ENCODE measurements at places on chromosomes 1 and 21.
A peak's percentile ranks its signal among the peaks of the same experiment; 100 is the strongest.

DNA sequence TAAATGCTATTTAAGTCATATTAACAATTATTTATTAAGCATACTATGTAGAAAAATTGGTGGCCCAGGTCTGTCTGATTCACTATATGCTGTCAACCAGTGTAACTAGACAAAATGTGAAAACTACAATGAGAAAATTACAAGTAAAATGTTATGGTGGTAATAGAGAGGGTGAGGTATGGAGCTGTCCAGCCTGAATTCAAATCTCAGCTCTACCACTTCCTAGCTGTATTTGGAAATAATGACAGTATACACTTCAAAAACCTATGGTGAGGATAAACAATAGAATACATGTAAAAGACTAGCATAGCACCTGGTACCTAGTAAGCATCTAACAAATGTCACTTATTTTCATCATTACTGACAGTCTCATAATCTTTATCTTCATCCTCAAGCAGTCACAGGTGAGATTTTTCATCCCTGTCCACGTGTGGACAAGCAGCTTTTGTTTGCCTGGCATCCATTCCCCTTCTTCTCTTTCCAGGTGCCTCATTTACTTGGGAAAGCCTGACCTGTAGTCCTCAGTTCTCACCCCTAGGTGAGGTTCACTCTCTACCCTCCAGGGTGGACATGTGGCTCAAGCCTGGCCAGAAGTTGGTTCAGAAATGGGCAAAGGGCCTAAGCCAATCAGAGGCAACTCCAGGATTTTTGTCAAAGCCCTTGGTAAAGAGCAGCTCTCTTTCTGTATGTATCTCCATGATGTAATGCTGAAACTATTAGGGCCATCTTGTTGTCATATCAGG is 29.5 kb downstream of the EGLN1 start:
- H3K4me1 ChIP-seq: peaks cover 23% of the 10 kb centered on the region
- no peaks in the 10 kb centered on the region for H3K27me3 ChIP-seq
- DNase-seq: no peak
- no peak overlapping the region for H3K27ac ChIP-seq

GRCh38 chr1:108644984-108645383 is 15.9 kb downstream of the HENMT1 start:
- peak overlapping the region; percentile 44 for H3K4me3 ChIP-seq
- peaks cover 49% of the 10 kb centered on the region for H3K4me1 ChIP-seq
- no peak for DNase-seq

- H3K4me3 ChIP-seq: no peak overlapping the region
- no peak overlapping the region for H3K27ac ChIP-seq
- H3K27me3 ChIP-seq: no peaks in the 10 kb centered on the region
- no peaks in the 10 kb centered on the region for H3K4me1 ChIP-seq
Observed at GRCh38 chr1:245311887-245312536, 157.2 kb downstream of the KIF26B start.

DNA sequence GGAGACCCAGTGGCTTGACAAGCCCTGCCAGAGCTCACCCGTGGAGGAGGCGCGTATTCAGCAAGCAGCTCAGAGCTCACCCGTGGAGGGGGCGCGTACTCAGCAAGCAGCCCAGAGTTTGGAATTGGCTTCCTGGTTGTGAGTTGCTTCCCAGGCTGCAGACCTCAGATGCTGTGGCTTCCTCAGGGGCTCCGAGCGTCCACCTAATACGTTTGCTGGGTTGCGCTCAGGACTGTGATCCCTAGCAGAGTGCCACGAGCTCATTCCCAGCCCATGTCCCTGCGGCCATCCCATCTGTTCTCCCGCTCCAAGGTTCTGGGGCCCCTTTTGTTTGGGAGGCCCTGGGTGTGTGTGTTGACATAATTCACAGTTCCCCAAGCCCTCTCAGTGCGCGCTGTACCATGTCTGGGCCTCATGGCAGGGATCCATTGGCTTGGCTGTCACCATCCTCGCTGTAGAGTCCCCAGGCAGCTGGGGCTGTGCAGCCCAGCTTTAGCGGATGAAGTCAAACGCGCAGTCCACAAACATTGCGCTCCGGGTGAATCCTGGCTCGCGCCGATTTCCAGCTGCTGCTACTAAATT is 3.6 kb downstream of the AJAP1 start:
- H3K27ac ChIP-seq: no peak overlapping the region
- H3K4me1 ChIP-seq: no peaks in the 10 kb centered on the region
- H3K27me3 ChIP-seq: peaks cover 93% of the 10 kb centered on the region
- DNase-seq: no peak
- no peaks in the 10 kb centered on the region for H3K36me3 ChIP-seq

DNA sequence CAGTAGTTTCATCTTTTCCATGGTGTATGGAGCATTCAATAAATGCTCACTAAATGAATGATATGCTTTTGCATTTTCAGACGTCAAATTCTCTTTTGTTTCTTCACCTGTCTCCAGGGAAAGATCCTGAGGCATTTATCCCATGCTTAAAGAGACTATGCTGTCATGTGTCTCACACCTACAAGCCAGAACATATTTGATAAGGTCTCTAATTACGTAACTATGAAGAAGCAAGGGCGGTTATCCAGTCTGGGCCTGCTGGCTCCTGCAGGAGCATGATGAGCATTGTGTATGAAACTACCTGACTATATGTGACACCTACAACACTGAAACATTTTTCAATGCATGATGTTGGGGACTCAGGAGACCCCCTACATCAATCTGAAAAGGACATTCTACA is 51.8 kb downstream of the FBXO42 start:
- no peak overlapping the region for H3K4me3 ChIP-seq
- peaks cover 22% of the 10 kb centered on the region for H3K36me3 ChIP-seq

GRCh38 chr1:240293706-240294105 is 202.0 kb downstream of the FMN2 start:
- no peaks in the 10 kb centered on the region for H3K27me3 ChIP-seq
- H3K36me3 ChIP-seq: no peaks in the 10 kb centered on the region
- no peak overlapping the region for H3K27ac ChIP-seq
- H3K4me3 ChIP-seq: no peak overlapping the region

DNA sequence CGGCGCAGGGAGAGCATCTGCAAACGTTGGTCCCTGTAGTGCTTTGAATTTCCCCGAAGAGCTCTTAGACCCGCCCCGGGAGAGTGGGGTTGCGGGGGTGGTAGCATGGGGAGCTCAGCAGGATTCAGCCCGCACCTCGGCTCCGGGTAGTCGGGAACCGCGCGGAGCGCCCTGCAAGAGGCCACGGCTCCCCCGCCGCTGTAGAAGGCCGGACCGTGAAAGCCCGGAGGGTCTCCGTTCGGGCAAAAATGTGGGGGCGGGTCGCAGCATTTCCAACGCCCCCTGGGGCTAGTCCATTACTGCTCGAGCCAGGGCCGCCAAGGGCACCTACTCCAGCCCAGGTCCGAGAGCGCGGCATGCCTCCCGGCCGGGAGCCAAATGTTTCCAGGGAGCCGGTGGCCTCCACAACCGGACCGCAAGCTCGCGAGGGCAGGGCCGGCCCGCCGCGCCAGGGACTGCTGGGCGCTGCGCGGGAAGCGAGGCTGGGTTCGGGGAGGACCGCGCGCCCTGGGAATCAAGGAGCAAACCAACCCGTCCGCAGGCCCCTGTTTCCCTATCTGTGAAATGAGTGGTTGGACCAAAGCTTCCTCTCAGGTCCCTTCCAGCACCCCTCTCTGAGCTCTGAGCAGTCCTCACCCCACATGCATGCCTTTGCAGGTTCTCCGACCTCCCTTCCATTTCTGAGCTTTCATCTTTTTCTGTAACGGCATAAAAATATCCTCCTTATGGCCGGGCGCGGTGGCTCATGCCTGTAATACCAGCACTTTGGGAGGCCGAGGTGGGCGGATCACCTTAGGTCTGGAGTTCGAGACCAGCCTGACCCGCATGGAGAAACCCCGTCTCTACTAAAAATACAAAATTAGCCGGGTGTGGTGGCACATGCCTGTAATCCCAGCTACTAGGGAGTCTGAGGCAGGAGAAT is 775 bp upstream of the TMEM63A start:
- peaks cover 2% of the 10 kb centered on the region for H3K27me3 ChIP-seq
- H3K4me3 ChIP-seq: peak overlapping the region; percentile 92
- H3K4me1 ChIP-seq: peaks cover 7% of the 10 kb centered on the region
- H3K36me3 ChIP-seq: peaks cover under 1% of the 10 kb centered on the region

DNA sequence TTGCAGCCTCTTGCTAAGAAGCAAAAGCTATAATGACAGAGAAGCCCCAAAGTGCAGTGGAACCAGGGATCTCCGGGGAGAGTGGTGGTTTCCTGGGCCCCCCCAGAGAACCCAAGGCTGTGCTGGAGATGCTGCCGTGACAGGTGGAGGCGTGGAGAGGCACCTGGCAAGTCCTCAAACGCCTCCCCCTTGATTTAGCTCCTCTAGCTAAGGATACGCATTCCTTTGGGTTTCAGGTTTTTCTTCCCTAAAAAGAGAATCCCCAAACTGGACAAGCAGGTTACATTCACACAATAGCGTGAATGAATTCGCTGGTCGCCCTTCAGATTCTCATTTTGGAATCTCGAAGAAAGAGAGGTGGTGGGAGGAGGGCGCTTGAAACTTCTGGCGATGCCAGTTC is 853 bp upstream of the ATP1A1 start:
- DNase-seq: no peak
- H3K4me3 ChIP-seq: peak overlapping the region; percentile 93
- H3K4me1 ChIP-seq: peaks cover 32% of the 10 kb centered on the region
- no peaks in the 10 kb centered on the region for H3K27me3 ChIP-seq
- no peaks in the 10 kb centered on the region for H3K36me3 ChIP-seq

DNA sequence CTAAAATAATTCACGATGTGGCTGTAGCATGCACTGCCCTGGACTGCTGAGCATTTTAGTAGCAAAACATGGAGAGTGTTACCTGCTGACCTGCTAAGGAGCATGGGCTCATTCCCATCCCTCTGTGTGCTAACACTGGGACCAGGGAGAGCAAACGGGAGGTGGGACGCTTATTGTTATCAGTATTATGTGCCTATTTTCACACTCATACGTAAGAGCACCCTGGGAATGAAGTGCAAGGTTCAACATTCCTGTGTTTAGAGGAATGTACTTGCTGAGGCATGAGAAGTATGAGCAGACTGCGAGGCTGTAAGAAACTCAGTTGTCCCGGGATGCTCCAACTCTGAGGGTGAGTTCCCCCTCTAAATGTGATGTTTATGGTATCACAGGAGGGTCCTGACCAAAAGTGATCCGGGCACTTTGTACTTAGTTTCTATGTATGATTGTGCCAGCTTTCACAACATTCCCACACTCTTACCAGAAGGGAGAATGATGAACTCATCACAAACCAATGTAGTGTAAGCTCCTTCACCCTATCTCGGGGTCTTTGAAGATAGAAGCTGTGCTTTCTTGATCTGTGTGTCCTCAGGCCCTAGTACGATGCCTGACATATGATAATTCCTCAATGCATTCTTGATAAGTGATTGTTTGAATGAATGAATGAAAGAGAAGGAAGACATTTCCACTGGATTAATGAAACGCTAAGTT is 164.8 kb downstream of the KCNJ6 start:
- no peak for DNase-seq
- H3K27me3 ChIP-seq: peaks cover 3% of the 10 kb centered on the region
- no peak overlapping the region for H3K27ac ChIP-seq
- H3K4me1 ChIP-seq: no peaks in the 10 kb centered on the region

DNA sequence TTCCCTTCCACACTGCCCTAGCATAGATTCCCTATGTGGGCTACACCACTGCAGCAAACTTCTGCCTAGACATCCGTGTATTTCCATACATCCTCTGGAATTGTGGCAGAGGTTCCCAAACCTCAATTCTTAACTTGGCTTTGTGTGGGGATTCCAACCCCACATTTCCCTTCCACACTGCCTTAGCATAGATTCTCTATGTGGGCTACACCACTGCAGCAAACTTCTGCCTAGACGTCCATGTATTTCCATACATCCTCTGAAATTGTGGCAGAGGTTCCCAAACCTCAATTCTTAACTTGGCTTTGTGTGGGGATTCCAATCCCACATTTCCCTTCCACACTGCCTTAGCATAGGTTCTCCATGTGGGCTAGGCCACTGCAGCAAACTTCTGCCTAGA is 31.4 kb downstream of the ZNF670 start:
- H3K4me1 ChIP-seq: no peaks in the 10 kb centered on the region
- no peaks in the 10 kb centered on the region for H3K27me3 ChIP-seq
- H3K36me3 ChIP-seq: peaks cover 6% of the 10 kb centered on the region
- no peak overlapping the region for H3K4me3 ChIP-seq

- no peaks in the 10 kb centered on the region for H3K36me3 ChIP-seq
- H3K27ac ChIP-seq: peak overlapping the region; percentile 73
- no peaks in the 10 kb centered on the region for H3K27me3 ChIP-seq
Observed at GRCh38 chr1:235270625-235271024, 57.4 kb downstream of the ARID4B start.

DNA sequence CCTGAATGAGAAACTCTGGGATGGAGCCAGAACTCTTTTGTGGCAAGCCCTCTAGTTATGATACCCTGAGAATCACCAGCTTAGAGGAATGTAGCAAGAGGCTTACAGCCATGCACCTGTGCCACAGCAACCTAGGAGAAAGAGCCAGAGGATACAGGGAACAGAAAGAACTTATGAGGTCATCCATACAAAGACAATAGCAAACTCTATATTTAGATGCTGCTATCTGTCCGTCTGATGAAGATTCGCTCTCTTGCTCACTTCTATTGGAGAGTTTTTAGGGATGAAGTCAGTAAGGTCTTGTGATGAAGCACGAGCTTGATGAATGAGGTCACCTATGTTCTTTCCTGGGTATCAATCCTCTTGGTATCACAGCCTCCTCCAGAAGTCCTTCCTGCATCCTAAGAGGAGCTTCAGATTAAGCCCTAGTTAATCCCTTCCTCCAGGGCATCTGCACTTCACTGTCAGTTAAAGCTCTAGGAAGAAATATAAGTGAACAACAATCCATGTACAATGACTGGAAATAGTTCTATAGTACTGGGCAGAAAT is 185.6 kb downstream of the DAB1 start:
- no peaks in the 10 kb centered on the region for H3K36me3 ChIP-seq
- H3K4me3 ChIP-seq: no peak overlapping the region
- no peaks in the 10 kb centered on the region for H3K27me3 ChIP-seq
- no peak for DNase-seq

DNA sequence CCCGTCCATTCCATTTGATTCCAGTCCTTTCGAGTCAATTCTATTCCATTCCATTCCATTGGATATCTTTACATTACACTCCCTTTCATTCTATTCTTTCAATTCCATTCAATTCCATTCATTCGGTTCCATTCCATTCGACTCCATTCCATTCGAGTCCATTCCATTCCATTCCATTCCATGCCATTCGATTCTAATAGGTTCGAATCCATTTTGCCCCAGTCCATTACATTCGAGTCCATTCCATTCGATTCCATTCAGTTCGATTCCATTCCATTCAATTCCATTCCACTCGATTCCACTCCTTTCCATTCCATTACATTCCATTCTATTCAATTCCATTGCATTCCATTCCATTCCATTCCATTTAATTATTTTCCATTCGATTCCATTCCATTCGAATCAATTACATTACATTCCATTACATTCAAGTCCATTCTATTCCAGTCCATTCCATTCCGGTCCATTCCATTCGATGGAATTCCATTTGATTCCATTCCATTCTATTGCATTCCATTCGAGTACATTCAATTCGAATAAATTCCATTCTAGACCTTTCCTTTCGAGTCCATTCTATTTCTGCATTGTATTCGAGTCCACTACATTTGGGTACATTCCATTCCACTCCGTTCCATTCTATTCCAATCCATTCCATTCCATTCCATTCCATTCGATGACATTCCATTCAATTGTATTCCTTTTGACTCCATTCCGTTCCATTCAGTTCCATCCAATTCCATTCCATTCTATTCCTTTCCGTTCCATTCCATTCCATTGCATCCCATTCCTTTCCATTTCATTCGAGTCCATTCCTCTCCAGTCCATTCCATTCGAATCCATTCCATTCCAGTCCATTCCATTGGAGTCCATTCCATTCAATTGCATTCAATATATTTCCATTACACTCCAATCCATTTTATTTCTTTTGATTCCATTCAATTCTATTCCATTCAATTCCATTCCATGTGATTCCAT is 2604.8 kb upstream of the TPTE start:
- H3K27ac ChIP-seq: no peak overlapping the region
- no peak overlapping the region for H3K4me3 ChIP-seq
- DNase-seq: no peak
- no peaks in the 10 kb centered on the region for H3K4me1 ChIP-seq

Data from common myeloid progenitor, CD34-positive (primary cell).